ENCODE measurements at places on chromosomes 1 and 21.

DNA sequence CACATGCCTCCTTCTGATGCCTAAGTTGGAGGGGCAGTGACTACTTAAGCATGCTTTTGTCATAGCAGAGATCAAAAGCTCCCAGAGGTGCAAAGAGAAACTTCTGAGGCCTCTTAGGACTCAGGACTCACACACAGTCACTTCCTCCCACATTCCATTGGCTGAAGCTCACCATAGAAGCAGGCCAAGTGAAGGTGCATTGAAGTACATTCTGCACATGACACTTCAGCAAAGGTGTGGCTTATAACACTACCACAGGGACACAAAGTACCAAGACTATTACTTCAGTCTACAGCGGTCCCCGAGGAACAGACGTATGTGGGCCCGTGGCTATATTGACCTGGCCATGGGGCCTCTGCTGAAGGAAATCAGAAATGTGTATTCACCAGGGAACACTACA, 2.5 kb upstream of the POGK start:
- no peak for DNase-seq

- DNase-seq = peak; percentile 27
These were observed at the start of gene LHX4 for GRCh38 chr1:180229483-180230415. Gene LHX4 (plus strand): TSS chr1:180230264. CDS start chr1:180230530, 266 bp downstream.

DNA sequence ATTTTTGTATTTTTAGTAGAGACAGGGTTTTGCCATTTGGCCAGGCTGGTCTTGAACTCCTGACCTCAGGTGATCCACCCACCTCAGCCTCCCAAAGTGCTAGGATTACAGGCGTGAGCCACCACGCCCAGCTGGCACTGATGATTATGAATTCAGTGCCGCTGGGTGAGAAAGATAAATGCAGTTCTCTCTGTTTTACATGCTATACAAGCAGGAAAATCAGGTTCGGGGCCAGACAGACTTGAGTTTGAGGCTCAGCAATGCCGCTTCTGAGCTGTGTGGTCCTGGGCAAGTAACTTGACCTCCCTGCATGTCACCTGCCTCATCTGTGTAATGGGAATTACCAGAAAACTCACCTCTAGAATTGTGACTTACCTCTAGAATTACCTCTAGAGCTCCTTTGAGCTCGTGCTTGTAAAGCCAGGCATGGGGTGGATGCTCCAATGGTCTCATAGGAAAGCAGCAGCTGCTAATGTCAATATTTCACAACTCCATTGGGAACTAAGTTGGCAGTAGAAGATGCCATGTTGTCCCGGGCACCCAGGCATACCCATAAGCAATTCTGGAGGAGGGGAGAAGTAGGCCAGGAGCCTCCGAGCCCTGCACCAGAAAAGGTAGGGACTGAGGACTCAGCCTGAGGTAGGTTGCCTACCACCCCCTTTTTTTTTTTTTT, 119.8 kb upstream of the SLC25A33 start:
- no peak for DNase-seq

GRCh38 chr1:66353257-66353656, 180.7 kb upstream of the SGIP1 start:
- no peak for DNase-seq

- DNase-seq = no peak
These were observed 125.0 kb downstream of the ADSS2 start for GRCh38 chr1:244326757-244327156.

DNA sequence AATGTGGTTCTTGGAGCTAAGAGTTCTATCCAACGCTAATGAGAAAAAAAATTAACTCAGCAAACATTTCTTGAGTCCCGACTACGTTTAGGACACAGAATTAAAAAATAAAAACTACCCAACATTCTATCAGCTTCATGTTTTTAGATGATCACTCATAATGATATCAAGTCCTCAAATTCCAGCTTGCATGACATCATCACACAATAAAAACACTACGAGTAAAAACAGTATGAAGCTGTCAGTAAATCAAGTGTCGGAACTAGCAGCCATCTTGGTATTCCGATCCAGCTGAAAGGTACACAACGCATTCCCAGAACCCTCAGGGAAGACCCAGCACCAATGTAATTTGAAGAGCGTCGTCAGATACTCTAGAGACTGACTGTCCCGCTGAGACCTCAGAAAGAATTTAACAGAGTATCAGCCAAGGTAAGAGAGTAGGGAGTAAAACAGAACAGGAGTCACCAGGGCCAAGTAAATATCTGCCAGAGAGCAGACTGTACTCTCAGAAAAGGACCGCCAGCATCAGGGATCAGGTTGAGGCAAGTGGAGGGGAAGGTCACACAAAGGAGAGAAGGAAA, 57.0 kb downstream of the NRIP1 start:
- DNase-seq = no peak

DNA sequence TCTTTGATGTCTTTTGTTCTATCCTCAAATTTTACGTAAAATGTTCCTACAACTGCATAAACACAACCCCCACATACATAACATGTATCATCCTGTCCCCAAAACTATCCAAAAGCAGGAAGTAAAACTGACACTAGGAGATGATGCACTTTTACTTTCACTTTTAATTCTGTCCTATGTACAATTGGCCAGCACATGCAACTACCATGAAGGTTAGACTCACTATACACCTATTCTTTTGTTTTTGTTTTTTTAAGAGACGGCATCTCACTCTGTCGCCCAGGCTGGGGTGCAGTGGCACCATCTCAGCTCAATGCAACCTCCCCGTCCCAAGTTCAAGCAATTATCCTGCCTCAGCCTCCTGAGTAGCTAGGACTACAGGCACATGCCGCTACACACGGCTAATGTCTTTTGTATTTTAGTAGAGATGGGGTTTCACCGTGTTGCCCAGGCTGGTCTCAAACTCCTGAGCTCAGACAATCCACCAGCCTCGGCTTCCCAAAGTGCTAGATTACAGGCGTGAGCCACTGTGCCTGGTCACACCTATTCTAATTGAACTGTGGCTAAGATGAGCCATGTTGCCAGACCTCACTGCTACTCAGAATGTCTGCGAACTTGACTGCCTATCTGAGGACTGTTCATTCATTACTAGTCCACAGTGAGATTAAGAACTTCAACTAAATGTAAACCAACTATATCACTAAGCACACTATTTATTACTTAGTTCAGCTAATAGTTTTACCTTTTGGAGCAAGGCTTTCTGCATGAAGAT, 48.0 kb downstream of the TOR3A start:
- DNase-seq = peak; percentile 66

DNA sequence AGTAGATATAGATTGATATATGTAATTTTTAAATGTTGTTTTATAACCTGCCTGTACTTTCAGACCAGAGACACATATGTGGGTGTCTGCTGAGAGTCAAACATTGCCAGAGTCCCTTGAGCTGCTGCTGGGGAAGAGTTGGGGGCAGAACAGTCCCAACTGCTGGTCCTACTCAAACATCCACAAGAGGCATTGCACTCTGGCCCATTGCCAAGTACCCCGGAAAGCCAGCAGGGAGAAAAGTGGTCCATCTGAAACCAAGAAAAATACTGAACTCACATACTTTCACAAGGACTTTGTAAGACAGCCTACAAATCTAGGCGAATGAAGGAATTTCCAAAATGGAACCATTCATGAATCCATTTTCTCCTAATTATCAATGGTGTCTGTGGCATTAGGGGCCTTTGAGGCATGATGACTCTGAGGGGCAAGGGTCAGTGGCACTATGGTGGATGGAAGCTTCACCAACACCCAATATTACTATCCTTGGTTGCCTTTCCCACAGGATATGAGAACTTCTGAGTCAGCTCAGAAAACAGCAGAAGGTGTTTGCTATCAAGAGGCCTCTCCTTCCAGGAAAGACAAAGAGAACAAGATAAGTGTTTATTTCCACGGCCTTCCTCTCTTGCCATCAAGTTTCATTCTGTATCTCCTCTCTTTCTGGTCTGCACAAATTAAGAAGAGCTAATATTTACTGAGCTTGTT, 7.3 kb upstream of the TBX15 start:
- no peak for DNase-seq

DNA sequence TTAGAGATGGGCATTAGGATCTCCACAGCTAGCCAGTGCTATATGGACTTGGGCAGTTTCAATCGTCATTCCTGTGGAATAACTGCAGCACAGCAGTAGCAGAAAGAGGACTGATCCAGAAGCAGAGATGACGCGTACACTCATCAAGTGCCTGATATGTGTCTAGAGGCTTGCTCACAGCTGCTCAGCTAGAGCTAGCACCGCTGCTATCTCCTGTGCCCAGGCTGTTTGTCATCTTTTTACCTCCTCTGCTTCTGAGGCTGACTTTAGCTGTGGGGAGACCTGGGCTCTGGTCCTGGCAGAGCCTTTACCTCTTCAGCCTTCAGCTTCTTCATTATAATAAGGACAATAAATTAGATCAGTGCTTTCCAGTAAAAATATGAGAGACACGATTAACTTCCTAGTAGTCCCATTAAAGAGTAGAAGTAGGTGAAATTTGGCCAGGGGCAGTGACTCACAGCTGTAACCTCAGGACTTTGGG, 5.3 kb downstream of the TENT5C start:
- DNase-seq = no peak

GRCh38 chr1:68429233-68429808, 20.4 kb downstream of the RPE65 start:
- DNase-seq = peak; percentile 29

- DNase-seq = peak; percentile 87
These were observed 29.9 kb upstream of the TMEM61 start for GRCh38 chr1:54950369-54951163.

DNA sequence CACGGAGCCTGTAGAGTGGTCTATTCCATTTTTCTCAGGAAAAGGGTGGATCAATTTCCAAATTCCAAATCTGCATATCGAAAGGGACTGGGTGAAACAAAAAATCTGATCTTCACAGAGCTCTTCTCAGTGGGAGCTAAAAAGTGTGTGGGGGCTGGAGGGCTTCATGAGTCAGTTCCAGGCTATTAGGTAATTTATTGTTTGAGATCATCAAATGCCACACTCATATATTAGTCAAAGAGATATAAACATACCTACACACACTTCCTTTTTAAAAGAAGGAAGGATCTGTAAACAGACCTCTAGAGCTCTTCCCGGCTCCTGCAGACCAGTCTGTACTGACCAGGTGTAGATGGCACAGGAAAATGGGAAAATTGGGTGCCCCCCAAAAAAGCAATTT, 175.4 kb downstream of the ZBTB18 start:
- DNase-seq = peak; percentile 21

DNA sequence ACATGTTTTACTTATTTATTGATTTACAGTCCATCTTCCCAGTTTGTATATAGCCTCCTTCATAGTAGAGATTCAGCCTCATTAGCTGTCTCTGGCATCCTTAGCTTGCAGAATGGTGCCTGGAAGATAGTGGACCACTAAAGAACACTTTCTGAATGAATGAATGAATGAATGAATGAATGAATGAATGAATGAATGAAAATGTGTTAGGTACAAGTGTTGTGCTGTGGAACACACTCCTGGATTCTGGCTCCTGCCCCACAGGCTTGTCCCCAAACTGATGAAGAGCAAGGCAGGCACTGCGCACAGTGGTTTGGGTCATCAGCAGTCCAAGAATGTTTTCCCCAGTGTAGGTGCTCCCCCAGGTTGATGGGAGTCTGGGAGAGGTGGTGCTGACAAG, 159.4 kb downstream of the ST6GALNAC5 start:
- no peak for DNase-seq

GRCh38 chr1:18673976-18674375, 43.3 kb downstream of the PAX7 start:
- no peak for DNase-seq

DNA sequence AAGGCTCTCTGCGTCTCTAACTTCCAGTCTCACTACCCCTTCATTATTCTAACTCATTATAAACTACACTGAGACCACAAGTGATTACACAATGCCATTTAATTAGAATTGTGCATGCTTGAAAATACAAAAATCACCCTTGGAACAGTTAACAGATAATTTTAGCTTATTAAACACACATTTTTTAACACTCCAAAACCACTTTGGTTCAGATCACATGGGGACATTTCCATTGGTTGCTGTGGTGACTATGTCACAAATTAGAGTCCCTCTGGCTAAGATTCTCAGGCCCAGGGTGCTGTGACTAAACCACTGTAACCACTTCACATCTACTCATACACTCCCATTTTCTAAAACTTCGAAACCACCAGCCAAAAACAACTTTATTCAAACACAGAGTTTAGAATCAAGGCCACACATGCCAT, 43.0 kb downstream of the JAK1 start:
- DNase-seq = no peak

DNA sequence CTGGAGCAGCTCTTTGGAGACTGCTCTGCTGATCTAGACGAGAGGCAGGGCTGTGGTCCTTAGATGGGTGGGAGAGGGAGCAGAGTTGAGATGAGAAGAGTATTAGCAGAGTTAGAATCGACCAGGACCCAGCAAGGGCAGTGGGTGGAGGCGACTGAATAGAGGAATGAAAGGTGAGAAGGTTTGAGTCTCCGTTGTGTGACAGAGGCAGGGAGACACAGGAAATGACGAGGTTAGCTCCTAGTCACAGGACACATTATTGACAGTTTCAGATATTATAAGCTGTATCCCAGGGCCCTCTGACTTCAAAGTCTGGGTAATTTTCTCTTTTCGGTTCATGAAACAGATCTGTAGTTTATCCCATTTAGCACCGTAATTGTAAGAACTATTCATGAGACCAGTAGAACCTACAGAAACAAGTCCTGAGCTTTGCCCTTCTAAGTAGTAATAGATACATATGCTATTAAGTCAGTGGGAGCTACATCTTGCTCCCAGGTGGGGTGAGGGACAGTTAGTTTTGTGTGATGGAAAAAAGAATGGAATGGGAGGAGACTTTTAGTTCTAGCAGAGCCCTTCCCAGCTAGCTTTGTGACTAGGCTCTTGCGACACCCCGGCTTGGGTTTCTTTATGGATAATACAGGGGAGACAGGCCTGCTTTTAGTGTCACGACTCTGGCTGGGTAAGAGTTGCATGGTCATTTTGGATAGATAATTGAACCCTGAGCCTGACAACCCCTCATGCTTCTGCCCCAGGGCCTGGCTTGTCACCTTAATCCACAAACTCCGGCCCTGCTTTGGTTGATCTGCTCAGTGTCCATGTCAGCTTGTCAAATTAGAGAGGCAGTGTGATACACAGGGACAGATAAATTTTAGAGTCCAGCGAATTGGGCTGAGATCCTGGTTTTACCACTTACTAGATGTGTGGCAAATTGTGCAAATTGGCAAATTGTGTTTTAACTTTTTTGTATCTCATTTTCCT, 70.2 kb downstream of the UCK2 start:
- DNase-seq = no peak

All from suppressor macrophage (primary cell).